ENCODE measurements at places on chromosomes 1 and 21.

- no peak overlapping the region for H3K27ac ChIP-seq
- H3K4me3 ChIP-seq: no peak overlapping the region
- DNase-seq: no peak
- no peaks in the 10 kb centered on the region for H3K36me3 ChIP-seq
- H3K4me1 ChIP-seq: peaks cover 1% of the 10 kb centered on the region
- no peaks in the 10 kb centered on the region for H3K27me3 ChIP-seq
Observed at GRCh38 chr21:33296156-33296555, 28.6 kb upstream of the IFNAR1 start.

GRCh38 chr1:1199961-1200875 is 6.2 kb downstream of the TNFRSF18 start:
- no peaks in the 10 kb centered on the region for H3K27me3 ChIP-seq
- no peaks in the 10 kb centered on the region for H3K36me3 ChIP-seq
- H3K27ac ChIP-seq: no peak overlapping the region
- no peak overlapping the region for H3K4me3 ChIP-seq

- no peak overlapping the region for H3K27ac ChIP-seq
- no peak overlapping the region for H3K4me3 ChIP-seq
- H3K4me1 ChIP-seq: no peaks in the 10 kb centered on the region
- H3K36me3 ChIP-seq: no peaks in the 10 kb centered on the region
Observed at GRCh38 chr1:23869051-23869450, 961 bp upstream of the FUCA1 start.

- no peaks in the 10 kb centered on the region for H3K36me3 ChIP-seq
- no peak overlapping the region for H3K4me3 ChIP-seq
- H3K27me3 ChIP-seq: no peaks in the 10 kb centered on the region
- H3K4me1 ChIP-seq: peaks cover 7% of the 10 kb centered on the region
- no peak for DNase-seq
Observed at GRCh38 chr1:8211251-8211882, 106.5 kb upstream of the SLC45A1 start.

- no peak overlapping the region for H3K27ac ChIP-seq
- no peaks in the 10 kb centered on the region for H3K36me3 ChIP-seq
- no peaks in the 10 kb centered on the region for H3K4me1 ChIP-seq
- no peak for DNase-seq
- no peaks in the 10 kb centered on the region for H3K27me3 ChIP-seq
- H3K4me3 ChIP-seq: no peak overlapping the region
Observed at GRCh38 chr1:40844887-40845878, 17.0 kb downstream of the CITED4 start.

DNA sequence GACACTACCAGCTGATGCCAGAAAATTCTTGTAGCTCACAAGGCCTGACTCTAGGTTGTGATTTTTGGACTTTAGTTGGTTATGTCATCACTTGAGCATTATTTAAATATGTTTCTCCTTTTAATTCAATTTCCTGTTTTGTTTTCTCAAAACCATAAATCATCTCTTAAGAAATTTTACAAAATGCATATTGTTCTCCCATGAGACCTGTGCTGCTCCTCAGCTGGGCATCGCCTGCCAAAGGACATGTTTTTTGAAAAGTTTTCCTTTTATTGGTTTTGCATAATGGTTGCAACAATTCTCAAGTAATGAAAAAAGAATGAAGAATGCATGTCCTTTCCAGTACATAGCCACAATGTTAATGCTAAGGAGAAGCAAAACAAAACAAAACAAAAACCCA is 204.7 kb upstream of the LYPLAL1 start:
- no peak overlapping the region for H3K4me3 ChIP-seq
- no peak for DNase-seq
- H3K4me1 ChIP-seq: peaks cover 9% of the 10 kb centered on the region
- H3K36me3 ChIP-seq: no peaks in the 10 kb centered on the region

GRCh38 chr1:161185282-161185682 is 8.0 kb upstream of the B4GALT3 start:
- H3K27ac ChIP-seq: no peak overlapping the region
- H3K4me1 ChIP-seq: no peaks in the 10 kb centered on the region
- no peaks in the 10 kb centered on the region for H3K27me3 ChIP-seq
- H3K36me3 ChIP-seq: no peaks in the 10 kb centered on the region
- no peak for DNase-seq

- no peak overlapping the region for H3K4me3 ChIP-seq
- no peaks in the 10 kb centered on the region for H3K27me3 ChIP-seq
- H3K4me1 ChIP-seq: no peaks in the 10 kb centered on the region
- no peaks in the 10 kb centered on the region for H3K36me3 ChIP-seq
Observed at GRCh38 chr1:78156805-78157521, 111.2 kb downstream of the GIPC2 start.

DNA sequence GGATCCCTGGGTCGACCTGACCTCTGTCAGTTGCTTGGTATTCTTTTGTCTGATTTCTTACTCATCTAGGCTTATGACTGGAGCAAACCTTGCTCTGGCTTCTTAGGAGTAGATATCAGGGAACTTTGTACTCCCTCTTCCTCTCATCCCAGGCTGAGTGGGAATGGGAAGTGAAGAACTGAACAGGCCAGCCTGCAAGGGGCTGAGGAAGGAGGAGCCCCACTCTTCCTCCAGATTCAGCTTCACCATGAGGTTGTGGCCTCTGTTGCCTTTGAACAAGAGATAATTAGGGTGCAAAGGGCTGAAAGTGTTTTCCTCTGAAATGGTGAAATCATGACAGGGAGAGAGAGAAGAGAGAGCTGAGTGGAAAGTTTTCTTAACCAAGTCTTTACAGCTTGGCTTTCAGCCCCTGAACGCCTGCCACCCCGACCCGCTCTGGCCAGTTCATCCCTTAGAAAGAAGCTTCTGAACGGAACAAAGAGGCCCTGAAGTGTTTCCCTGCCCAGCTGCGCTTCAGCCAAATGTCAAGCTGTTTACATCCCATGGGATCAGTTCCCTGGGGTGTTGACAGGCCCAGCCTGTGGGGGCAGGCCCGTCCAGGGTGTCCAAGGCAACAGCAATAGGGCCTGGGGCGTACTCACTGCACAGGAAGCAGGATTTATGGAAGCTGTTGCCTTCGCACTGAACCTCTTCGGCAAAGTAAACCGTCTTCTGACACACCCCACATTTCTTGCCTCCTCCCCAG is 11.2 kb downstream of the CSRP1 start:
- H3K4me3 ChIP-seq: no peak overlapping the region
- no peaks in the 10 kb centered on the region for H3K27me3 ChIP-seq
- H3K36me3 ChIP-seq: no peaks in the 10 kb centered on the region

DNA sequence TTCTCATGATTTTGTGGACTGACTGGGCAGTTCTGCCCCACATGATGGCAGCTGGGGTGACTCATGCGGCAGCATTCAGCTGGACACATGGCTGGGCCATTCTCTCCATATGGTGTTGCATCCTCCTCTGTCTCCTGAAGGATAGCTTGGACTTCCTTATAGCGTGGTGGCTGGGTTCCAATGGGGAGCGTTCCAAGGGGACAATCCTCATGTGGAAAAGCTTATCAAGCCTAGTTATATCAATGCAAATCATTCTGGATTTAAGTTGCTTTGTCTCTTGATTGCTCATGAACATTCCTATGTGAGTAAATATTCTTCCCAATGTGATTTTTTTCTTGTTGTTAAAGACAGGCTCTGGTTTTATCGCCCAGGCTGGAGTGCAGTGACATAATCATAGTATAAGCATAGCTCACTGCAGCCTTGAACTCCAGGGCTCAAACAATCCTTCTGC is 13.2 kb upstream of the SLC2A1 start:
- H3K4me1 ChIP-seq: peaks cover 5% of the 10 kb centered on the region
- no peaks in the 10 kb centered on the region for H3K36me3 ChIP-seq
- H3K27me3 ChIP-seq: no peaks in the 10 kb centered on the region
- peak; percentile 64 for DNase-seq

DNA sequence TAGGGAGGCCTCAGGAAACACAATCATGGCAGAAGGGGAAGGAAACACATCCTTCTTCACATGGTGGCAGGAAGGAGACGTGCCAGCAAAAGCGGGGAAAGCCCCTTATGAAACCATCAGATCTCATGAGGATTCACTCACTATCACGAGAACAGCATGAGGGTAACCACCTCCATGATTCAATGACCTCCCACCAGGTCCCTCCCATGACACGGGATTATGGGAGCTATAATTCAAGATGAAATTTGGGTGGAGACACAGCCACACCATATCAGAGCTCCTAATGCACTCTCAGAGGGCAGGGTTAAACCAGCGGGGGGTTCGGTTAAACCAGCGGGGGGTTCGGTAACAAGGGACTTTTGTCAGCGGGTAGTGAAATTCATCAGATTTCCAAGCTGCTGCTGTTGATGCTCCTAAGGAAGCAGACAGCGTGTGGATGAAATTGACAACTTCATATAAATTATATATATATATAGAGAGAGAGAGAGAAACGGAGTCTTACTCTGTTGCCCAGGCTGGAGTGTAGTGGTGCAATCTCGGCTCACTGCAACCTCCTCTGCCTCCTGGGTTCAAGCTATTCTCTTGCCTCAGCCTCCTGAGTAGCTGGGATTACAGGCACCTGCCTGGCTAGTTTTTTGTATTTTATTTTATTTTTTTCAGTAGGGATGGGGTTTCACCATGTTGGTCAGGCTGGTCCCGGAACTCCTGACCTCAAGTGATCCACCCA is 4.2 kb downstream of the CSTB start:
- no peak for DNase-seq
- H3K36me3 ChIP-seq: no peaks in the 10 kb centered on the region
- H3K27me3 ChIP-seq: no peaks in the 10 kb centered on the region
- H3K4me3 ChIP-seq: no peak overlapping the region
- H3K4me1 ChIP-seq: peaks cover 25% of the 10 kb centered on the region

DNA sequence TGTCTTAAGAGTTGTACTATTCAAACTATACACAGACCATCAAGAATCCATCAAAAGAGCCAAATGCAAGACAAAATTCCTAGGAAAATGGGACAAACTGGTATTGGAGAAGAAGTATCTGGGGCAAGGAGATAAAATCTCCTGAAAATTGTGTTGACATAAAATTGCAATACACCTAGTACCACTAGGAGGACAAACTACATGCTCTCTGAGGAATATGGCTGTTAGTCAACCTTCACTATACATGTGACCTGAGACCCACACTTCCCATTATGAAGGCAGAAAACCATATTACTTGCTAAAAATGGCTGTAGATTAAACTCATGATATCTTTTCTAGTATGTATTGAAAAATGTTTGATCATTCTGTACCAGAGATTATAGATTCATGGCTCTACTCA is 30.0 kb downstream of the IRF2BP2 start:
- DNase-seq: no peak
- no peaks in the 10 kb centered on the region for H3K4me1 ChIP-seq
- H3K27ac ChIP-seq: no peak overlapping the region
- no peak overlapping the region for H3K4me3 ChIP-seq
- no peaks in the 10 kb centered on the region for H3K36me3 ChIP-seq

GRCh38 chr1:107058245-107059032 is 2.0 kb downstream of the PRMT6 start:
- no peaks in the 10 kb centered on the region for H3K36me3 ChIP-seq
- H3K27ac ChIP-seq: peak overlapping the region; percentile 89
- no peaks in the 10 kb centered on the region for H3K27me3 ChIP-seq
- peak overlapping the region; percentile 97 for H3K4me3 ChIP-seq
- H3K4me1 ChIP-seq: peaks cover 8% of the 10 kb centered on the region

DNA sequence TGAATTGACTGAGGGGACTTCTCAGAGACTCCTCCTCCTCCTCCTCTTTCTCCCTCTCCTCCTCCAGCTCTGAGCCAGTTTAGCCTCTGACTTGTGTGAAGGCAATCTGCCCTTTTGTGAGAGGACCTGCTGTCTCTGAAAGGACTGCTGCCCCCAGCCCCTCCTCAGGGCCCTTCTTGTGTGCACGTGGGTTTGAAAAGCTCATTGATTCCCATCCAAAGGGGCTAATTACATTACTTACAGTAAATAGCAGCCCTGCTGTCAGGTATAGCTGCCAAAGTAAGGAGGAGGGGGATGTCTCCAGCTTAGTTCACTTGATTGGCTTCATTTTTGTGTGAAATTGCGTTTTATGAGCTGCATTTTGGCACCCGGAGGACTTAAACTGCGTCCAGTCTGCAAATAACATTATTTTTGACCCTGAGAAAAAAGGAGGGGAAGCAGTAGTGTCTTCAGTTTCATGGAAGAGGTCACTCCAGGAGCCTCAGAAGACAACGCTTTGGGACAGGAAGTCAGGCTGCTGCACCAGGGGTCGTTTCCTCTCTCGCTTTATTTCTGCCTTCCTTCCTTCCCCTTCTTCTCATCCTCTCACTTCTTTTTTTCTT is 1.8 kb upstream of the LHX9 start:
- H3K27ac ChIP-seq: no peak overlapping the region
- no peak for DNase-seq
- peaks cover 33% of the 10 kb centered on the region for H3K4me1 ChIP-seq

- H3K36me3 ChIP-seq: no peaks in the 10 kb centered on the region
- no peak for DNase-seq
- H3K4me1 ChIP-seq: no peaks in the 10 kb centered on the region
- H3K27ac ChIP-seq: no peak overlapping the region
Observed at GRCh38 chr1:211623515-211623914, 44.6 kb upstream of the SLC30A1 start.

DNA sequence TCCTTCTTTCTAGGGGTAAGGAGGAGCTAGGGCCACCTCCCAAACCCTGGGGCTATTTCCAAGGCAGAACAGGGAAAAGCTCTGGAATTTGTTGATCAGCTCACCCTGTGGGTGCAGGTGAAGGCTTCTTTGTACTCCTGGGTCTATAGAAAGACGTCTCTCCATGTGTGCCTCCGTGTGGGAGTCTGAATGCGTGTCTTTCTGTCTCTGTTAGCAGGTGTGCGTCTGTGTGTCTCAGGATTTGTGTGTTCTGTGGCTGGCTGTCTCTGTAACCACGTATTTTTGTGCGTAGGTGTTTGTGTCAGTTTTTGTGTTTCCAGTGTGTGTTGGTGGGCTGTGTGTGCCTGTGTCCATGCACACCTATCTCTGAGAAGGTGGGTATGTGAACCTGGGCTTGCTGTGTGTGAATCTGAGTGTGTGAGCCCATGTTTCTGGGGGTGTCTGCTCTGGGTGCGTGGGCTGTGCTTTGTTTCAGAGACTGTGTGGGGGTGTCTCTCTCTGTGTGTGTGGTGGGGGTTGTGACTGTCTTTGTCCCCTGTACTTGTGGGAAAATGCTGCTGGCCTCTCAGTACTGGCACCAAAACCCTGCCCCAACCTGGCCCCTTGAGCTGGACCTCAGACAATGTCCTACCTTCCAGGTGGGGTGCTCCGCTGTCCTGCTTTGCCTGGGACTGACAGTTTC is 12.7 kb upstream of the ETV3L start:
- H3K36me3 ChIP-seq: no peaks in the 10 kb centered on the region
- no peak overlapping the region for H3K4me3 ChIP-seq
- no peaks in the 10 kb centered on the region for H3K4me1 ChIP-seq
- H3K27me3 ChIP-seq: peaks cover 29% of the 10 kb centered on the region

GRCh38 chr1:1254667-1254998 is 8.1 kb upstream of the C1QTNF12 start:
- DNase-seq: no peak
- no peaks in the 10 kb centered on the region for H3K27me3 ChIP-seq
- H3K4me1 ChIP-seq: no peaks in the 10 kb centered on the region
- H3K36me3 ChIP-seq: no peaks in the 10 kb centered on the region
- H3K27ac ChIP-seq: no peak overlapping the region

DNA sequence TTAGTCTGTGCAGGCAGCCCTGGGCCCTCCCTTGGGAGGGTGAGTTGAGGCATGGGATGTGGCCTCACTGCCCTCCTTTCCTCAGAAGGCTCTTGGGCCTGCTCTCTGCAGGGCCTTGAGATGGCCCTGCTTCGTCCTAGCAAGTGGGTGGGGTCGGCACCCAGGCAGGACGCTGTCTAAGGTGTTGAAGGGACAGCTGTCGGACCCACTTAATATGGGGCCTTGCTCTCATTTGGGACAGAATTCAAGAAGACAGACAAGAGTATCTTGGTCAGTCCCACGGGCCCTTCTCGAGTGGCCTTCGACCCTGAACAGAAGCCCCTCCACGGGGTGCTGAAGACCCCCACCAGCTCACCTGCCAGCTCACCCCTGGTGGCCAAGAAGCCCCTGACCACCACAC is 26.0 kb upstream of the PDXK start:
- H3K4me1 ChIP-seq: no peaks in the 10 kb centered on the region
- H3K36me3 ChIP-seq: no peaks in the 10 kb centered on the region
- H3K27me3 ChIP-seq: no peaks in the 10 kb centered on the region
- no peak for DNase-seq

Measured in hepatocyte (in vitro differentiated cells).